ENCODE measurements at places on chromosomes 5 and 9.

DNA sequence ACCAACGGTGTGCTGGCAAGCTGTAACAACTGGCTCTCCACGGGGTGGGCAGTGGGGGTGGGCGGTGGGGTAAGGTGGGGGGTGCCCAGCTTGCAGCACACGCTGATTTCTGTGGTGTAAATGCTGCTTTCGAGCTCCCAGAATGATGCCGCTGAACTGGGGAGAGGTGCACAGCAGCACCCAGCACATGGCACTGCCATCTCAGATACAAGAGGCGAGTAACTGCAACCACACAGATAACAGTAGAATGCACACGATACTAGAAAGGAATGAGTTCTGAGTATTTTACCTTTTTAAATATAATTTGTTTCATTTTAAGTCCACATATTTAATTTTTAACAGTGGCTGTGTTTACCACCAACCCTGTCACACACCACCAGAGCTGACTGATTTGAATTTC, 87.9 kb downstream of the SEMA4D start:
- no peak for DNase-seq

DNA sequence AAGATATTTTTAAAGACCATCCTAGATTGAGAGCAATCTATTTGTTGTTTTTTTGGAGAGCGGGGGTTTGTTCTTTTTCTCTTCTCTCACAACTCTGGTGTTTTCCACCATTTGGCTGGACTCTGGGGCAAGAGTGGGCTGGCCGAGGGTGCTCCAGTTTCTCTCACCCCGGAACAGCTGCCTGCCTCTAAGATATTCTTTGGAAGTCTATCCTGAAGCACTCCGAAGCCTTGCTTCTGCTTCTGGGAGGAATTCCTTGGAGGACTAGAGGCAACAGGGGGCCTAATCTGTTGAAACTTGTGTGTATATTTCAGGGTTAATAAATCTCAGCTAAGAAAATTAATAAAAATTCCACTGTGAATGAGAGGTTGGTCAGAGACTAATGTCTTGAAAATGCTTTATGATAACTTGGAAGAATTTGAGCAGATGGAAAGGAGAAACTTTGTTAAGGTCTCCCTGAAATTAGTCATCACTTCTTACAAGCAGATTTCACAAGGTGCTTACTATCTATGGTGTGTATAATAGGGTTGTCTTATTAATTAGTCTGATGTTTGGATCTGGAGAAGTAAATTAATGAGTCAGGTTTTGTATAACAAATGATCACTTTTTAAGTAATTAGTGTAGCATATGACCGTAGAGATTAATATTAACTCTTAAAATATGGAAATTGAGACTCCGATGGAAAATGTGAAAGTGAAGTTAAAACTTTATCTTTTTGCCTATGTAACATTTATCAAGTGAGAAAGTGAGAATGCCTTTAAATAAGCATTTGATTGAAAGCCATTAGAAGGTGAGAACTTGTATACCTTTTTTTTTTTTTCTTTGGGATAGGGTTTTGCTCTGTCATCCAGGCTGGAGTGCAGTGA, 4.0 kb downstream of the MAN2A1 start:
- DNase-seq: no peak

DNA sequence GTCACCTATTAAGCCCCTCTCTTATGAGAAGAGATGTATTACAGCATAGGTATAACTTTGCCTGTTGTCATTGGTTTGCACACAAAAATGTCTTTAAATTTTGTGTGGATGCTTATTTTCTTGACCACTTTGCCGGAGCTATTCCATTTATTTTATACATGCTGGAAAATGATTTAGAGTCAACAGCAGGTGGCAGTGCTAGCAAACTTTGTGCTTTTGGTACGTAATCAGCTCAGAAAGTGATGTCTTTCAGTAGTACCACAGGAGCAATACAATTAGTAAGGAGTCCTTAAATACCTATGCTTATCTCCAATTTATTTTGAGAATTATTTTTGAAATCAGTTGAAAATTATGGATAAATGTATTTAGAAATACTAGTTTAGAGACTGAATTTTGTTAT, 19.8 kb upstream of the NUDT12 start:
- DNase-seq: no peak

GRCh38 chr9:94031946-94032345, 52.3 kb upstream of the PTPDC1 start:
- DNase-seq: no peak

GRCh38 chr5:176629853-176630680, at the start of the genes EIF4E1B and SNCB:
Gene EIF4E1B (plus strand): TSS chr5:176630675. CDS start chr5:176642788, 12,113 bp downstream.
Gene SNCB (minus strand): TSS chr5:176630534. CDS start chr5:176629654, 880 bp downstream.
- DNase-seq: no peak

GRCh38 chr5:32984851-32985610, 273.9 kb downstream of the NPR3 start:
- no peak for DNase-seq

GRCh38 chr5:139635191-139635590, 13.0 kb upstream of the CXXC5 start:
- no peak for DNase-seq
